ENCODE measurements at places on chromosomes 16 and 17.

GRCh38 chr17:70370816-70371215, 201.5 kb downstream of the KCNJ2 start:
- DNase-seq, result no peak

DNA sequence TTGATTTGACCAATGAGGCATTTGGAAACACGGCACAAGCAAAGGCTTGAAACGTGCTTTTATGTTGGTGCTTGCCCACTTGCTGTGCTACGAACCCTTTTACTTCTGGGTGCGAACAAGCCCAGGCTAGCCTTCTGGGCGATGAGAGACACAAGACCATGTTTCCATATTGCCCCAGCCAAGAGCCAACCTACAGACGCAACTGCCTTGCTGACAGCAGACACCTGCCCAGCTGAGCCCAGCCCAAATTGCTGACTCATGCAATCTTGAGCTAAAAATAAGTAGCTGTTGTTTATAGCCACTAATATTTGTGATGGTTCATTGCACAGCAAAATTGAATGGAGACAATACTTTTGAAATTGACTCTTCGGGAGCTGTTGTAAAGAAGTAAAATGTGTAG, 464.5 kb downstream of the WWOX start:
- peak; percentile 7 for DNase-seq

- peak; percentile 92 for DNase-seq
These were observed 4.8 kb downstream of the TBC1D16 start for GRCh38 chr17:80030730-80031410.

DNA sequence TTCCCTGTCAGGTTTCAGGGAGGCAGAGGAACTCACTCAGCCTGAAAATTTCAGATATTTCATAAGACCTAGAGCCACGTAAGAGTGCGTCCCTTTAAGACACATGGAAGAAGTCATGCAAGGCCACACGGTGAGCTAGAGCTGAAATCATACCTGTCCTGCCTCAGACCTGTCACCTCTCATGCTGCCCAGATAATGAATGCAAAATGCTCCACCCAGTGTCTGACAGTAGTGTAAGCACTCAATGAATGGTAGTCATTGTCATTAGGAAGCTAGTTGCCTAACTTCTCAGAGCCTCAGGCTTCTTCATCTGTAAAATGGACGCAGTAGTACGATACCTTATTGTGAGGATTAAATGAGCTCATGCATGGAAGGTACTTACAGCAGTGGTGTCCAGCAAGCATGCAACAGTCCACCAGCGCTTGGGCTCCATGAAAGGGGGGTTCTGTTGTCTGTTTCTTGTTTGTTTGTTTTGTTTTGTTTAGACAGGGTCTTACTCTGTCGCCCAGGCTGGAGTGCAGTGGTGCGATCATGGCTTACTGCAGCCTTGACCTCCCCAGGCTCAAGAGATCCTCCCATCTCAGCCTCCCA, 60.7 kb downstream of the WSB1 start:
- DNase-seq, result no peak

DNA sequence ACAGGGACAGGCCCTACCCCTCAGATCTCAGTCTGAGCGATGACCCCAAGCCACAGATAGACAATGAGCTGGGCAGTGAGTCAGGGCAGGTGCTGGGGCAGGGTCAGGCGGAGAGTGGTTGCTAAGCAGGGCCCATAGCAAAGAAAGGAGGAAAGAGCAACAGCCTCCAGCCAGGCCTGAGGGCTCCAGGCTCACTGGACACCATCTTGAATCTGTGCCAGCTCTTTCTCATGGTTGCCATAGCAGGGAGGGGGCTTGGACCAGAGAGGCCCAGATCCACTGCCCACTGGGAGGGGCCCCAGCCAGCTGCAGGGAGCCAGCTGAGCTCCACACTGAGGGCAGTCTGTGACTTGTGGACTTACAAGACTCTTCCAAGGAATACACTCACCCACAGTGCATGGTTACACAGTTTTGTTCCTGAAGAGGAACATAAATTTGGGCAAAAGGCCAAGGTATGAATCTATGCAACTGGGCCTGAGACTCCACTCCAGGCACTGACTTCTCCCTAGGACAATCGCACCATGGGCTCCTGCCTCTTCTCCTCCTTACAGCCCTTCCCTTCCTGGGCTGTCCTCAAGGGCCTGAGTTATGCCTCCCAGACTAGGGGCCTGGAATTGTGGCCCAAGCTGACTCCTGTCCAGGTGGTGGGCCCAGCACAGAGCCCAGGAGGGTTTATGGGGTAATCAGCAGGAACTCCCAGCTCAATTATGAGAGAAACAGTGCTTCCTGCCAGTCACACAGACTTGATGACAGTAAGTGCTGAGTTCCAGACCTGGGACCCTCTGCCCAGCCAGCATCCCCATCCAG, 59.9 kb downstream of the BEAN1 start:
- DNase-seq, result no peak

DNA sequence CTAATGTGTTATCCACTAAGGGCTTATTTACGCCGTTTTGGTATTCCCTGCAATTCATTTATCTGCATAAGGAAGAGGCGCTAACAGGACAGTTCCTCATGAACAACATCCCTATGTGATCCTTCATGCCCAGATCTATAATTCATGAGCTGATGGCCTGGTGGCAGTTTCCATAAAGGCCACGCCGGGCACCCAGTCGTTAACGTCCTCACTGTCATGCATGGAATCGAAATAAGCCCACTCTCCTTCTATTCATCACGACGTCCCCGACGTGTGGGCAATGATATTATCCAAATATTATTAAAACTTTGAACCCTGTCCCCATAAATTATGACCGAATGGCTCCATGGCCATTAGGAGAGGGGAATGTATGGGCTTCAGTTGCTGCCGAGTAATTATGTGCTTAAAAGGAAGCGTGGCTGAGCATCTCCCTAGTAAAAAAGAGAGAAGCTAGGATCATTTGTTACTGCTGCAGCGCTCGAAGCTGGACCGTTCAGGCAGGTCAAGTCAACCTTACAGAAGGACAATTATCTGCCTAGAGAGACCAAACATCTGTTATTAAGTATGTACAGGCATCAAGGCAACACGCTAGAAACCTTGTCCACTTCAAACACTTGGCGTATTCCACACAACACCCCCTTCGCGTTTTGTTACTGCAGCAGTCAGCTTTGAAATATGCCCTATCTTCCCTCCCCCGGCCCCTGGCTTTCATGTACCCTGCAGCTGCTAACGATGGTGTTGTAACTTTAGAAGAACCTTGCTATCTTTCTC, 94.0 kb upstream of the SALL1 start:
- DNase-seq, result no peak

DNA sequence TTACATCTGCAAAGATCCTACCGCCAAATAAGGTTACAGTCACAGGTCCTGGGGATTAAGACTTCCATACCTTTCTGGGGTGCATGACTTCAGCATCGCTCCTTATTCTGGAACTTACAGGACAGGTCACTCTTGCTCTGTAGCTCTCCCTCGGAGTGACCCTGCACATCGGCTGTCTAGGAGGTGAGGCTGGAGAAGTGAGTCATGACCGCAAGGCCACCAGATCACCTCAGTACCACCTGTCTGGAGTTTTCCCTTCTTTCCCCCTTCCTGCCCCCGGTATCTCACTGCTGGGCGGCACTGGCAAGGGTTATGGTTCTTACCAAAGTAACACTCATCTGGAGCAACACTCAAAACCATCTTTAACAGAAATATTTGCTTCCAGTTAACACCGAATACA, 374.8 kb downstream of the SLC39A11 start:
- no peak for DNase-seq

Measured in NCI-H1092 treated with DMSO at 0.1 percent for 48 hours (cell line).